Fibroblast of pulmonary artery (primary cell): ENCODE measurements at places on chromosomes 16 and 17.

DNA sequence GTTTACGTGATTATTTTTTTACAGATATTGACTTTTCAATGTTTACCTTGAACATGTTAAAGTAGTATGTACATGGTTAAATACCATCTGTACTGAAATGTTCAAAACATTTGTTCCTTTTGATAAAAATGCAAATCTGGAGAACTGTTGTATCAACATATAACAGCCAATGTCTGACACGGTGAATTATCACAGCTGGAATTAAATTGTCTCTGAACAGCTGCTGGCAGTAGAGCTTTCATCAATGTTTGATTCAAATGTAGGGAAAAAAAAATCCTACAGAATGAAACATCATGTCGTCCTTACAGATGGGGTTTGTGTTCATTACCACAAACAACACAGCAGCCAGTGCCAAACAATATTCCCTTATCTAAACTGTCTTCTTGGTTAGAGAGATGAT, 79.9 kb downstream of the TOX3 start:
- DNase-seq = no peak

DNA sequence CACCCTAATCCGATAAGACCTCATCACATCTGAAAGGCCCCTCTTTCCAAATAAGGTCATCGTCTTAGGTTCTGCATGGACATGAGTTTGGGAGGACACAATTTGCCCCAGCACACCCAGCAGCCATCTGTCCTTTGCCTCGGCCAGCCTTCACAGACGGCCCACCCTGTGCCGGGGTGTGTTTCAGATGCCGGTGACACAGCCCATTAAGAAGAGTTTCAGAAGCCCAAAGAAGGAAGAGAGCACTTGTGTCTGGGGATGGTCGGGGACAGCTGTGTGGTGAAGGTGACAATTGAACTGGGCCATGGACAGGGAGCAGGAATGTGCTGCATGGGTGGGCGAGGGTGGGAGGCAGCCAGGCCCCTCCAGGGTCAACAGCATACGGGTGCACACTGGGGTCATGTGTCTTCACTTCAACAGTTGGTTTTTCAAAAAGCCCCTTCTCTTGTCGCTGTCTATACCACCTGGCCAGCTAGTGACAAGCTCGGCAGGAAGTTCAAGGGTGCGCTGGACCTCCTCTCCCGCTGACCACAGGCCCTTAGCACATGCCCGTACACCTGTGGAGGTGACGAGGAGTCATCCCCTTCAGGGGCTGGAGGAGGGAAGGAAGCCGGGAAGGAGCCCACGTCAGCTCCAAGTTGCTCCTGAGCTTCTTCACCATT, 183.1 kb downstream of the C16orf95 start:
- DNase-seq = no peak

GRCh38 chr16:50396761-50397535, 28.2 kb upstream of the BRD7 start:
- DNase-seq = no peak

- DNase-seq = no peak
Observed at GRCh38 chr17:79012563-79013134, 3.1 kb upstream of the CANT1 start.

GRCh38 chr16:4373909-4374742, 2.5 kb downstream of the VASN start:
- DNase-seq = peak; percentile 96

GRCh38 chr17:44039829-44040635, 25.3 kb upstream of the TMEM101 start:
- no peak for DNase-seq

- DNase-seq = peak; percentile 74
Observed at GRCh38 chr17:69523244-69523861, 108.9 kb downstream of the MAP2K6 start.

DNA sequence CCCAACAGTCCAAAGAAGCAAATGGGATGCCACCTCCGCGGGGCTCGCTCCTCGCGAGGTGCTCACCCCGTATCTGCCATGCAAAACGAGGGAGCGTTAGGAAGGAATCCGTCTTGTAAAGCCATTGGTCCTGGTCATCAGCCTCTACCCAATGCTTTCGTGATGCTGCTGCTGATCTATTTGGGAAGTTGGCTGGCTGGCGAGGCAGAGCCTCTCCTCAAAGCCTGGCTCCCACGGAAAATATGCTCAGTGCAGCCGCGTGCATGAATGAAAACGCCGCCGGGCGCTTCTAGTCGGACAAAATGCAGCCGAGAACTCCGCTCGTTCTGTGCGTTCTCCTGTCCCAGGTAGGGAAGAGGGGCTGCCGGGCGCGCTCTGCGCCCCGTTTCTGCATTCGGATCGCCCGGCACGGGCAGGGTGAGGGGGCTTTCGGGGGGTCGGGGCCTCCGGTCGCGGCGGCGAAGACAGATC, at the start of gene CDH13:
Gene CDH13 (plus strand): TSS at position 179 of the 471 bp plus-strand sequence.
- peak; percentile 70 for DNase-seq

GRCh38 chr16:65523283-65523944, 401.6 kb upstream of the CDH11 start:
- DNase-seq = no peak

- DNase-seq = no peak
Observed at GRCh38 chr17:8949061-8949661, 16.3 kb downstream of the PIK3R5 start.

GRCh38 chr17:62790564-62790986, 17.5 kb downstream of the MARCHF10 start:
- peak; percentile 62 for DNase-seq

DNA sequence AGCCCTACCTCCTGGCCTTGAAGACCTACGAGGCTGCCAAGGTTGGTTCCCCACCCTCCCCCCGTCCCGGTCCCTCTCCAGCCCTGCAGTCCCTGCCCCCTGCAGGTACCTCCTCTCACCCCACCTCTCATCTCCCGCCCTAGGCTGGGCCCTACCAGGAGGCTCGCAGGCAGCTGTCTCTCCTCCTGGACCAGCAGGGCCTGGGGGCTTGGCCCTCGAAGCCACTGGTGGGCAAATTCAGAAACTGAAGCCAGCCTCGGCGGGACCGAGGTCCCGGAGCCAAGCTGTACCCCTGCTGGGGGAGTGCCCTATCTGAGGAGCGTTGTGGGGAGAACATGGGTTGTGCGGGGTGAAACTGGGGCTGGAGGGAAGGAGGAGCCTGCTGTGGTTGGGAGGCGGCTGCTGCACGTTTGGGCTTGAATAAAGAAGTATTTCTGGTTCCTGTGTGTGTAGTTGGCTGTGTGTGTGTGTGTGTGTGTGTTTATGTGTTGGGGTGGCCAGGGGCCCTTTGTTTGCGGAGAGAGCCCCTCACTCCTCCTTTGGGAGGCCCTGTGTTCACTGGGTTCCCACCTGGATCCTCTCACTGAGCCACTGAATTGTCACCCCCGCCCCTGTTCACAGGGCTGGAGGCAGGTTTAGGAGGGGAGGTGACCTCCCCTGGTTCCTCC, 5.9 kb downstream of the ADAD2 start:
- no peak for DNase-seq

DNA sequence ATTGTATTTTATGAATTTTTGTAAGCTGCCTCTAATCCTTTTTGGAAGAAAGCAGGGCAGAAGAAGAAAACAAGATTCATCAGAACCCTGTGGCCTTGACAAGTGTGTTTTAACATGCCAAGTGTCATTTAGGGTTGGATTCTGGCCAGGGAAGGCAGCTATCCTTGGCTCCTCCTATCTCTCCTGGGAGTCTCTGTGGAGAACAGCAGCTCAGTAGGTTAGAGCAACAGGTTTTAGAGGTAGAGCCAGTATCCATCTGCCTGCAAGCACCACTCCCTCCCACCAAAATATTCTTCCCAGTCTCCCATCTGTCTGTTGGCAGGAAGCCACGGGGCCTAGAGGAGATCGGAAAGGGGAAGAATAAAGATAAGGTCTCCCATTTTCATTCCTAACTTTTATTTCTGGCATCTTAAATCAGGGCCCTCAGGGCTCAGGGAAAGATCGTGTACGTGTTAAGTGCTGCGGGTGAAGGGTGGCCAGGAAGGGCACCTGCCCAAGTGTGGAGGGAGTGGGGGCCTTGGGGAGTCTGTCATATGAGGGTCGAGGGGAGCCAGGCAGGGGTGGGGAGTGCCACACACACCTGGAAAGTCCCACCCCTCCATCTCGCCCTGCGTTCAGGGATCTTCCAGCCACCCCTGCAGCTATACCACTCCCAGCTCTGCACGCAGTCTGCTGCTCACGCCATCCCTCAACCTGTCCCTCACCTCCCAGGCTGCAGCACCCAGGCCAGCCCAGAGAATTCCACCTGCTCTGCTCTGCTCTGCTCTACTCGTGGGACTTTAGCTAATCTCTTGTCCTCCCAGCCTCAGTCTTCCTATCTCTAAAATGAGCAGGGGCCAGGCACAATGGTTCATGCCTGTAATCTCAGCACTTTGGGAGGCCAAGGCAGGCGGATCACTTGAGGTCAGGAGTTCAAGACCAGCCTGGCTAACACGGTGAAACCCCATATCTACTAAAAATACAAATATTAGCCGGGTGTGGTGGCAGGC, 17.1 kb upstream of the CPSF4L start:
- DNase-seq = peak; percentile 51

- no peak for DNase-seq
Observed at GRCh38 chr16:59470556-59470955, 736.4 kb upstream of the GOT2 start.
